Kidney (tissue), 22 donors: ENCODE measurements at places on chromosomes 3 and 15.

- DNase-seq = no peak
These were observed 29.4 kb downstream of the LYSMD4 start for GRCh38 chr15:99703603-99704443.

DNA sequence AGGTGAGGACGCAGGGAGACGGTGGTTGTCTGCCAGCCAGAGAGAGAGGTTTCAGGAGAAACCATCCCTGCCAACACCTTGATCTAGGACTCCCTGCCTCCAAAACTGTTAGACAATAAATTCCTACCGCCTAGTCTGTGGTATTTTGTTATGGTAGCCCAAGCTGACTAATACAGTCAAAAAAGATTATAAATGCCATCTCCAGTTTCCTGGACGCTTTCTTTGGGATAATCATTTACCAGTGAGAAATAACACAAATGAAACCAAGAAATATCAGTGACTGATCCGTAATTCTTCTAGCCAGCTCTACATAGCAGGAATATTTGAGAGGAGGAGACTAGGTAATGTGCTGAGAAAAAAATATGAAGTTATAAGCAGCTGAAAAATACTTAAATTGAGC is 707.8 kb upstream of the LMCD1 start:
- no peak for DNase-seq

- no peak for DNase-seq
These were observed 52.6 kb downstream of the NMD3 start for GRCh38 chr3:161273589-161274218.

- peak; percentile 92 for DNase-seq
These were observed 10.5 kb upstream of the EIF4A2 start for GRCh38 chr3:186772701-186773417.

DNA sequence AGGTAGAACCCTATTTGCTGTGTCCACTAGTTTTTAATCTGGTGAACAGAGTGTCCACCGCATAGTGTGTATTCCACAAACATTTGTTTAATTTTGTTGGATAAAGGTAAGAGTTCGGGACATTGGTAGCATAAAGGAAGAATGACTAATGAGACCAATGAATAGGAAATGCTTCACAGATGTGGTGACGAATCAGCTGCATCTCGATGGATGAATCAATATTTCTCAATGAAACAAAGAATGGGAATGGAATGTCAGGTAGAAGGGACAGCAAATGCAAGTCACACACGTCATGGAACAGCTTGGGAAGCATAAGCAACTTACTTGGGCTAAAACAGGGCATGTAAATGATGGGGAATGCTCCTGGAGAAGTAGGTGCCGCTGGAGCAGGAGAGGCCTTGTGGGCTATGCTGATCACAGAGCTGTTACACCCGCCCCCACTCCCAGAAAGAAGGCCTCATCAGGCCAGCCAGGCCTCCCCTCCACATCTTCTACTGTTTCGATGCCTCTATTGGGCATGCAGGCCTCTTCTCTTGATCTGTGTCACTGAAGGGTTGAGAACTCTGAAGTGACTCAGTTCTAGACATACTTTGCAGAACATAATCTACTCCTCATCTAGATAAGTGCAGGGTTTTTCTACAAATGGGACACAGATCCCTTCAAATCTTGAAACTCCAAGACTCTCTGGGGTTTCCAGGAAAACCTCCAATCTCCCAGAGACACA is 120.0 kb upstream of the GADL1 start:
- DNase-seq = no peak

- DNase-seq = no peak
These were observed 14.7 kb downstream of the LIPC start for GRCh38 chr15:58446521-58446920.

DNA sequence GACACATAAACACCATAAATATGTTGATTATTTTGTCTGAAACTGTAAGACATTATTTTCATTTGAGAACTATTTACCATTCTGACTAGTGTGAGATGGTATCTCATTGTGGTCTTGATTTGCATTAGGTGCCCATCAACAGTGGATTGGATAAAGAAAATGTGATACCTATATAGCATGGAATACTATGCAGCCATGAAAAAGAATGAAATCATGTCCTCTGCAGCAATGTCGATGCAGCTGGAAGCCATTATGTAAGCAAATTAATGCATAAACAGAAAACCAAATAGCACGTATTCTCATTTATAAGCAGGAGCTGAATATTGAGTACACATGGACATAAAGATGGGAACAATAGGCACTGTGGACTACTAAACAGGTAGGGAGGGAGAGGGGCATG is 258.7 kb upstream of the TPRG1 start:
- DNase-seq = no peak

- no peak for DNase-seq
These were observed 1.8 kb upstream of the IGF1R start for GRCh38 chr15:98646546-98647025.

GRCh38 chr3:144480416-144480919 is 508.8 kb downstream of the DIPK2A start:
- DNase-seq = no peak

- no peak for DNase-seq
These were observed 216.5 kb downstream of the BBX start for GRCh38 chr3:107739227-107739626.

- DNase-seq = no peak
These were observed 25.7 kb downstream of the ATOSA start for GRCh38 chr15:52653431-52653964.

GRCh38 chr3:5005367-5005766 is 26.1 kb downstream of the BHLHE40 start:
- DNase-seq = no peak

DNA sequence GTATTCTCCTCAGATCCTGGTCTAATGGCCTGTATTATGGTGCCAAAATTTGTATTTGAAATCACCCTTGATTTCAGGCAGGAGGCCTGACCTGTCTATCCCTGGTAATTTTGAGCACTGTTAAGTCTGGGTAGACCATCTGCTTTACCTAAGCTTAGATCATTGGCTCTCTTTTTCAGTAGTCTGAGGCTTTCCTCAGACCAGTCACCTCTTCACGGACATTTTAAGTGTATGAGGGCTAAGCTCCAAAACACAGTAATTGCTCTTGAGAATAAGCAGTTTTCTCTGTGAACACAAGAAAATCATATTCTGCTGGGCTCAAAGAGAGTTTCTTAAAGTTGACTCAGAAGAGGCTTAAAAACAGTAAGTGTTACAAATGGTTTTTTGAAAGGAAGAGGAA is 92.0 kb upstream of the SAMMSON start:
- no peak for DNase-seq

DNA sequence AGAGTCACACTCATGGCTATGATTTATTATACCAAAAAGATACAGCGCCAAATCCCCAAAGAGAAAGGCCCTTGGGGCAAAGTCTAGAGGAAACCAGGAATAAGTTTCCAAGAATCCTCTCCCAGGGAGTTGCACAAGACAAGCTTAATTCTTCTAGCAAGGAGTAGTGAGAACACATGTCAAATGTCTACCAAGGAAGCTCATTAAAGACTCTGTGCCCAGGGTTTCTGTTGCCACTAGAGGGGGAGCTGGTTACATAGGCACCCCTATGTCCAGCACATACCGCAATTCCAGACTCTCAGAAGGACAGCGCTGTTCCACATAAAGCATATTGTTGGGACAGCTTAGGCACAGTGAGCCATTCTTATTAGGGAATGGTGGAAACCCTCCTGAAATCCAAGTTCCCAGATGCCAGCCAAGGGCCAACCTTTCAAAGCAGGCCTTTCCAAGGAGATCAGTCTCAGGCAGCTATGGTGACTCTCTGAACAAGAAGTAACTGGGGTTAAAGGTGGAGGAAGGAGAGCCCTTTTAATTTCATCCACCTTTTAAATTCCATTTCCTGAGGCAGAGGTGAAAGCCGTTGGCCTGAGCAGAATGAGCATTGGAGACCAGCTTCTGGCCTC is 194.2 kb downstream of the UACA start:
- DNase-seq = peak; percentile 76

DNA sequence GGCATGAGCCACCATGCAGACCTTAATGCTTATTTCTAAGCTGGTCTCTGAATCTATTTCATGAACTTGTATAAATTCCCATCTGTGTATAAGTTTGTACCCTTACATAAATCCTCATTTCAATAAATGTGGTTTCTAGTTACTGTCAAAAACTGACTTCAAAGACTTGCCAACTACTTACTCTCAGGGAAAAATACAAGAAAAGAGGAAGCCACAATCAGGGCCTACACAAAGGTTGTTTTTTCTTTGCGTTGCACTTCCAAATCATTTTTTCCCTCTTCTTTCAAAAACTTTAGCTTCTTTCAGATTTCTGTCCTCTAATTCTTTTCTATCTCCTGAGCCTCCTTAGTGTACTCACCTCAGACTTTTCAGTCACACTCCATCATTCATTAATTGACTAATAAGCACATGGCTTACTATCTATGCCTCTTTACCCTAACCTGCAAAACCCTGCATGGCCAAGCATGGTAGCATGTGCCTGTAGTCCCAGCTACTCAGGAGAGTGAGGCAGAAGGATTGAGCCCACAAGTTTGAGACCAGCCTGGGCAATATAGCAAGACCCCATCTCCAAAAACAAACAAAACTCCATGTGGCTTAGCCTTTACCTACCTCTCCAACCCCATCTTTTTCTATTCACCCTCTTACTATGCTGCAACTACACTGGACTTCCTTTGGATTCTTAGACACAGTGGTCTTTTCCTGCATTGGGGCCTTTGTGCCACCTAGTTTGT is 37.7 kb downstream of the BUB1B start:
- no peak for DNase-seq

GRCh38 chr3:196377321-196377720 is 39.1 kb upstream of the TM4SF19 start:
- no peak for DNase-seq
